ENCODE measurements at places on chromosomes 2 and 18.
A peak's percentile ranks its signal among the peaks of the same experiment; 100 is the strongest.

DNA sequence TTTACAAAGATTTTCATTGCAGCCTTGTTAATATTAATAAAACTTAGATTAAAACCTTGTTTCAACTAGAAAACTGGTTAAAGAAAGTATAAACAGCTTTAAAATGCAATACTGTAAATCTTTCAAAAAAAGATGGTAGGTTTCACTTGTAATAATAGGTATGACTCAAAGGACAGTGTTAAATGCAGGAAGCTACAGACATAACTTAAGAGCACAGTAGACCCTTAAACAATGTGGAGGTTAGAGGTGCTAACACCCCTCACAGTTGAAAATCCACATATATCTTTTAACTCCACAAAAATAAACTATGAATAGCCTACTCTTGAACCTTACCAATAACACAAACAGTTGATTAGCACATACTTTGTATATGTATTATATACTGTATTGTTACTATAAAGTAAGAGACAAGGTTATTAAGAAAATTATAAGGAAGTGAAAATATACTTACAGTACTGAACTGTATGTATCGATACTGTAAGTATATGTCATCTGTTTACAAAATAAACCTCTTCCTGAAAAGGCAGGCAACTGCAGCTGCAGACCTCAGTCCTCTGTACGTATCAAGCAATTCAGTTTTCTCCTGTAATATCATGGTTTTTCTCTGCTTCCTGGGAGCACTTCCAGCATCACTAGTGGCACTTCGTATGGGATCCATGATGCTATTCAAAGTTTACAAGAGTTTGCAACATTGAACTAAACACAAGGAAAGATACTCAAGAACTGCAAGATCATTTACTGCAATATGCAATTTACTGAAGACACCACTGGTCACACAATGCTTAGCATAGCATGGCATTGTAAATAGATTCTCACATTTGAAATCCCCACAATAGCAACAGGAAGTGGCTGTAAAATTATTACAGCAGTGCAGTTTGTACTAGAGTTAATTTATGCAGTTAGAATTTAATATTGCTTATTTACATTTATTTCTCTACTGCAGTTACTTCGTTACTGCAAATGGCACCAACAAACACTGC lies 610.5 kb upstream of the LRRTM4 start:
- DNase-seq = no peak

DNA sequence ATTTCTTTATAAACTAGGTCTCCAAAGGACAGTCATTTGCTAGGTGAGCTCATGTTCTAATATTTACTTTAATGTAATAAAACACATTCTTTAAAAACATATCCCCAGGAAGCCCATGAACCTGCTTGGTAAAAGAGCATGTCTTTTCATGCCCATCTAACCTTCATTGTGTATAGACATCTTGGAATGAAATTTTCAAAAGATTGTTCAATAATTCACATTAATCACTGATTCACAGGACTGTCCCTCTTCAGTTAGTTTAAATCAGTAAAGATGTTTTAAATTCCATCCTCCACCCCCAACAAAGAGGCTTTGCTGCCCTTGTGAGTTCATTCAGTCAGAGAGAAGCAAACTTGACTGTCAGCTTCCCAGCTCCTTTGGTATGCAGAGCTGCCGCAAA lies 633.4 kb upstream of the CELF4 start:
- DNase-seq = no peak

DNA sequence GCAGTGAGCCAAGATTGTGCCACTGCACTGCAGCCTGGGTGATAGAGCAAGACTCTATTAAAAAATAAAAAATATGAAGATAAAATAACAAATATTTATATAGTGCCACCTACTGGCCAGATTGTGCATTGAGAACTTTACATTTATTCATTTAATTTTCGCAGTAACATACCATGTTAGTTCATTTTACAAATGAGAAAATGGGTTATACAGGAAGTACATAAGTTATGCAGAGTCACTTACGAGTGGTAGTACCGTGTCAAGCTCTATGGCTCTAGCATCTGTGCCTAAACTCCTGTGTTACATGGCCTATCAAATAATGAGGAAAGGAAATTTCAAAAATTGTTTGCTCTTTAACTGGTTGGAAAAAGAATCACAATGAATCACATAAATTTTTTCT lies 27.9 kb downstream of the RIF1 start:
- DNase-seq = no peak

DNA sequence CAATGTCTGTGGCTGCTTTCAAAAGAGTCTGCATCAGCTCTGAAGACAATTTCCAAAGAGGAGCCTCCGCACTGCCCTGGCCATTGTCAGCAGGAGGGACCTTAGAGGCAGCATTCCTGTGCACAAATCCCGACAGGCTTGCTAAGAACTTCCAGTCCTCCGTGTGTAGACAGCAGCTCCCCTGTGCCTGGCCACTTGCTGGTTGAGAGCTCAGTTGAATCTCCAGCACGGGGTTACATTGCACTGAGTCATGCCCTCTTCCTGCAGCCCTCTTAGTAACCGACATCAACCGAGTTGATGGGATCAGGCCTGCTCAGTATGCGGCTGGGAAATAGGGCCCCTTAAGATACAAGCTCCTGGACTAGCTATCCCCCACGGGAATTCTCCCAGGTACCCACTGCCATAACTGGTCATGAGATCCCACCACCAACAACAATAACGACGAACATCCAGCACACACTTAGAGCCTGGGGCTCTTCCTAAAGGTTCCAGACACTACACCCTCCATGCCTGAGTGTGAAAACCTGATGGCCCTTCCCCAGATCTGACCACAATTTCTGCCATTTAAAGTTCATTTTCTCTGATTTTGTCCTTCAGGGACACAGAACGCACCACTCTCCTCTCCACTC lies 12.0 kb downstream of the ATP6V1B1 start:
- no peak for DNase-seq

DNA sequence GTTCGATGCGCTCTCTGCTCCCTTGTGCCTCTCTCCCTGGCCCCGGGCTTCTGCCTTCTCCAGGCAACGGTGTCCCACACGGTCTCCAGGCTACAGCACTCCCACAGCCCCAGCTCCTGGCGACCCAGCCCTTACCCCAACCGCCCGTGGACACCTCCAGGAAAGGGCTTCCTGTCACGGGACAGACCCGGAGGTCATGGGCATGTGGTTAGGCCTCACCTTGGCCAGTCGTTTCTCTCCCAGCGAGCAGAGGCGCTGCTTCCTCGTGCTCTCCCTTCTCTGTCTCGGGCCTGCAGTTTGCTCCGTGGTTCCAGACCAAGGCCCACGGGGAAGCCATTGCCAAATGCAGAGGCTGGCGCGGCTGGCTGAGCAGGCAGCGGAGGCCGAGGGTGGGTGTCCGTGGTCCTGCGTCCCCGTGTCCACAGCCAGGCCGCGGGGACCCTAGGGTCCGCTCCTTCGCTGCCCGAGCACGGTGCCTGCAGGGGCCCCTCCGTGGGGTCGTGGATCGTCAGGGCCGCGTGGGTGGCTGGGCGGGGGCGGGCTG lies 61.0 kb upstream of the IL1RL1 start:
- no peak for DNase-seq

- DNase-seq = peak; percentile 73
Measured at GRCh38 chr2:9739531-9739964, 103.7 kb upstream of the TAF1B start.

DNA sequence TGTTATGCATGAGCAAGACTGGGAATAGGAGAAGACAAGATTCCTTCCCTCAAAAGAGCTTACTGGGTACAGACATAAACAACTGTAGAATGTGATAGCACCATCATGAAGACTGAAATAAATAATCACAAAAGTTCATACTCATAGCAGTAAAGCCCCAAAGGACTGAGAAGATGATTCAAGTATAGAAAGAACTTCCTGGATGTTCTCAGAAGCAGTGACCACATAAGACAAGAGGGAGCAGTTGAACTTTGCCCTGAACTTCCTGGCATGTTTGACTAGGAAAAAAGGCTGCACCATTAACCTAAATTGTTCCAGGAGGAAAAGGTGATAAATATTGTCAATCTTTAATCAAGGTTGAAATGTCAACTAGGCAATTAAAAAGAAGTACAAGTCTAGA lies 57.8 kb upstream of the CCDC141 start:
- DNase-seq = no peak

DNA sequence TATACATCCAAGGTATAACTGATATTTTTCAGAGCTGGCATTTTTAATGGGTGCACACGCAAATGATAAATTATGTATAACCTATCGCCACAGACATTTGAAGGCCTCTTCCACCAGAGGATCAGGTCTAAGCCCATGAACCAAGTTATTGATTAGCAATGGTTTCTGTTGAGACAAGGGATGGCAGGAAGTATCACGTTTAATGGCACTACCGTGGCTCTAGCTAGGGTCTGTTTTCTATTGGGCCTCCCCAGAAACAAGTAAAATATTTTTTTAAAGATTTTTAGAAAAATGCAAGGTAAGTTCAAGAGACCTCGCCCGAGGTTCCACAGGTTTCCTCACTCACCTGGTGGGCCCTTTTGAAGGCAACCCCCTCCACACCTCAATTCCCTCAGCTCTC lies 667 bp downstream of the GFPT1 start:
- no peak for DNase-seq

DNA sequence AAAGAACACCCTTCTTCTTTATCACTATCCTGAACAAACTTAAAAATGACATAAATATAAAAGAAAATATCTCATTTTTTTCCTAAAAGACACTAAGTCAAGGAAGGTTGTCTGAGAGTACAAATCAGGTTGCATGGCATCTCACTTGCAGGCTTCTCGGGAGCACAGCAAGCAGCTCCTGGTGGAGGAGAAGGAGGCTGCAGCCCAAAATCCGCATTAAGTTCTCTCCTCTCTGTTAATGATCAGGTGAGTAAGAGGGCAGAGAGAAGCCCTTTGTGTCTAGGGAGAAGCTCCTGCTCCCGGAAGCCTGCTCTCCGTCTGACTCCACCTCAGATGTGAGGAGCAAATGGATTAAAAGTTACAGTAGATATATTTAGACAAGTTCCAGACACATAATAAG lies 35.0 kb upstream of the DOK6 start:
- no peak for DNase-seq

GRCh38 chr2:233142355-233142897 lies 82.3 kb downstream of the INPP5D start:
- peak; percentile 21 for DNase-seq

- DNase-seq = no peak
Measured at GRCh38 chr2:64140665-64141200, 3.5 kb downstream of the PELI1 start.

DNA sequence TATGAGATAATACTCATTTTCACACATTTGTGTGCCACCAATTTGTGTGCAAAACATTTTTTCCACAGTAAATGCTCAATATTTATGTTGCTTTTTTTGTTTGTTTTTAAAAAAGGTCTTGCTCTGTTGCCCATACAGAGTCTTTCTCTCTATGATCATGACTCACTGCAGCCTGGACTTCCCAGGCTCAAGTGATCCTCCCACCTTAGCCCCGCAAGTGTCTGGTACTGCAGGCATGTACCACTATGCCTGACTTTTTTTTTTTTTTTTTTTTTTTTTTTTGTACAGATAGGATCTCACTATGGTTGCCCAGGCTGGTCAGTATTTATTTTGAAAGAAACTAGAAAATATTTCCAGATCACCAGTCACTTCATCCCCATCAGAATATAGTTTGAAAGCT lies 297.8 kb upstream of the GYPC start:
- DNase-seq = no peak

- no peak for DNase-seq
Measured at GRCh38 chr2:191740759-191741158, 62.8 kb downstream of the NABP1 start.

DNA sequence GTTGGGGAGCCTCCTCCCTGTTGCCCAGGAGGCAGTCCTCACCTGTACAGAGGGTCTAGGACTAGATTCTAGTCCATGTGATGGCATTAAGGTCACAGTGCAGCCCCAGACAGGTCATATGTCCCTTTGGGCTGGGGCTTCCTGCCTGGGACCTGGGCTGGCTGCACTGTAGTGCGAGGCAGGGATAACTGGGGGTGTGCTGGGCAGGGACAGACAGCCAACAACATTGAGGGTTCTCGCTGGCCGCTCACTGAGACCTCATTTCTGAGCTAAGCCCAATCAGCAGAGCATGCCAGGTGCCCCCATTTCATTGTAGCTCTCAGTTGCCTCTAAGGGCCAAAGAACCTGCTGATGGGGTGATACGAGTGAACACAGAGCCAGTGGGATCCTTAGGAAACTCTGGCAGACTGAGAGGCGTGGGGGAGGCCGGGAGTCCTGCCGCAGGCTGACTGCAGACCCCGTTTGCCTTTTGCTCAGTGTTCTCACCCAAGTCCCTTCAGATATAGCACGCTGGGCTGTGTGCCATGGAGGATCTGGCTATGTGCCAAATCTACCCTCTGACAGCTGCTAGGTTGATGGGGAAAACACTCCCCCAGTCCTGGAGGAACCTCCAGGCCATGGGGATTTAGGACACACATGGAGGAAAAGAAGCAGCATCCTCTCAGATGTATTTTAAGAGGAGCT lies 51.9 kb downstream of the DYSF start:
- peak; percentile 45 for DNase-seq

DNA sequence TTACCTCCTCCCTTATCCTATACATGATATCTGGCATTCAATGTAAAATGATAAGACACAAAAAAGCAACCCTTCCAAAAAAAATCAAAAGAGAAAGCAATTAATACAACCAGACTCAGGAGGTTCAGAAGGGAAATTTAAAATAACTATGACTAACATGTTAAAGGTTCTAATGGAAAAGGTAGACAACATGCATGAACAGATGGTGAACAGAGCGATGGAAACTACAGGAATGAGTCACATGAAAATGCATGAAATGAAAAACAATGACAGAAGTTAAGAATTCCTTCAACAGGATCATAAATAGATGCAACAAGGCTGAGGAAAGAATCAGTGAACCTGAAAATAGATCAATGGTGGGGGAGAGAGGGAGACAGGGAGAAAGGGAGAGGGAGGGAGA lies 26.1 kb upstream of the ERCC3 start:
- DNase-seq = no peak

- no peak for DNase-seq
Measured at GRCh38 chr2:207219676-207220501, 54.1 kb upstream of the KLF7 start.

DNA sequence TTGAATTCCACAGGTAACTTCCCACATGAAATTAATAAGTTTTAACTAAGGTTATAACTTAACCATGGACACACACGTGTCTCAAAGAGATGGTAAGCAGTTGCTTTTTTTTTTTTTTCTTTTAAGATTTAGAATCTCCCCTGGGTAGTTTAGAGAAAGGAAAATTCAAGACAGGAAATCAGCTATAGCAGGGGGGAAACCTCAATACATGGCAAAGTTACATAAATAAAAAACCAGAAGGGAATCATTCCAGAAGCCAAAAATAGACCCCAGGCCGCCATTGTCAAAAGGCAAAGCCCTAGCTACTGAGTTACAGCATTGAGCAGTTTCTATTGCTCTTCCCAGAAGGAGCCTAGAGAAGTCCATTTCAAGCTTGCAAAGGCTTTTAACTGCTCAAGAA lies 91.5 kb upstream of the ZNF236 start:
- DNase-seq = no peak

- no peak for DNase-seq
Measured at GRCh38 chr2:96763511-96764252, 3.0 kb downstream of the CNNM4 start.

GRCh38 chr18:9658087-9658641 lies 43.8 kb upstream of the PPP4R1 start:
- DNase-seq = no peak

- DNase-seq = no peak
Measured at GRCh38 chr2:75053484-75054112, 95.2 kb downstream of the POLE4 start.
